Suppressor macrophage treated with lipopolysaccharide for 1 hour (primary cell): ENCODE measurements at places on chromosomes 11 and 22.

- DNase-seq: no peak
Measured at GRCh38 chr11:60241786-60242185, 1.2 kb downstream of the MS4A4E start.

DNA sequence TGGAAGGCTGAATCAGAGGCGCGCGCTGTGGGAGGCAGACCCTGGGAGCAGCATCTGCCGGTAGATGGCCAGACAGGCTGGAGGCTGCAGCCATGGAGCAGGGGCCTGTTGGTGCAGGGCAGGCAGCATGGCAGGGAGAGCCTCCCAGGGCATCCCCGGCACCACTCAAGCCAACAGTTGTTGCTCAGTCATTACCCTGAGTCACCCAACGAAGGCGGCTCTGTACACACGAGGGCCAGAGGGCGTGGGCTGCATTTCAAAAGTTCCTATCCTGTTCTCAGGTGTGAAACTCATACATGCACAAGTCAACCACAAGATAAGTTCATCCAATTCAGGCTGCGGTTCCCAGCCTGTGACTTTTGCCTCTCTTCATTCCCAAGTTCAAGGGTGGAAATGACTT, 2.6 kb downstream of the ANO1 start:
- no peak for DNase-seq

DNA sequence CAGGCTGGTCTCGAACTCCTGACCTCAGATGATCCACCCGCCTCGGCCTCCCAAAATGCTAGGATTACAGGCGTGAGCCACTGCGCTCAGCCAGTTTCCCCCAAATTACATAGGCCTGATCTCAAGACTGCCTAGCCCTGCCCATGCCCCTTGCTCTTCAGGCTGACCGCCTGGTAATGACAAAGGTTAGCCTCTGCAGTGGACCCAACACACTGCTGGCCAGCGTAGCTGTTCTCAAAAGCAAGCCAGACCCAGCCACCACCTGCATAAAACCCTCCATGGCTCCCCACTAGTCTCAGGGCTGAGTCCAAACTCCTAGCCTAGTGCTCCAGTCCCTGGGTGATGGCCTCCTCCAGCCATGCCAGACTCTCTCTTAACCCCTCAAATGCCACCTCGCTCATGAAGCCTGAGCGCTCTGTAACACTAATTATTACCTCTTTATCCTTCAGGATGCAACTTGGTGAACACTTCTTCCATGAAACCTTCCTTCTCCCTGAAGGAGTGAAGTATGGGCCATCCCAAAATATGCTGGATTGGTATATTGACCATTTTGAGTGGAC, 836 bp upstream of the RSPH14 start:
- DNase-seq: no peak

DNA sequence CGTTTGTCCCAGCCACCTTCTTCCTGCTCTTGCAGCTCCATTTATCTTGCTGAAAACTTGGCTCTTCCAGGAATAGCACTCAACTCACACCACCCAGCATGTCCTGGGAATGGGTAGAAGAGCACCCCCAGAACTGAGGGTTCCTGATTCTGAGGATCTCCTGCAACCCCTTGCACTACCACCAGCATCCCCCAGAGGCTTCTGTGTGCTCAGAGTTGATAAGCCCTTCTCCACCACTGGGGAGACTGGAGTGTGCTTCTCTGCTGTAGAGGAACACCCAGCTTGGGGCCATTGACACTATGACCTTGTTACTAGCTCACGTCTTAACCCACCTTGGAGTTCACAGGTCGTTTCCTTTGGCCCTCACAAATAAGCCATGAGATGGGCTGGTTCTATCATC, 121.0 kb downstream of the GRIK4 start:
- DNase-seq: no peak

GRCh38 chr11:9092853-9093778, 1.7 kb upstream of the SCUBE2 start:
- peak; percentile 39 for DNase-seq

DNA sequence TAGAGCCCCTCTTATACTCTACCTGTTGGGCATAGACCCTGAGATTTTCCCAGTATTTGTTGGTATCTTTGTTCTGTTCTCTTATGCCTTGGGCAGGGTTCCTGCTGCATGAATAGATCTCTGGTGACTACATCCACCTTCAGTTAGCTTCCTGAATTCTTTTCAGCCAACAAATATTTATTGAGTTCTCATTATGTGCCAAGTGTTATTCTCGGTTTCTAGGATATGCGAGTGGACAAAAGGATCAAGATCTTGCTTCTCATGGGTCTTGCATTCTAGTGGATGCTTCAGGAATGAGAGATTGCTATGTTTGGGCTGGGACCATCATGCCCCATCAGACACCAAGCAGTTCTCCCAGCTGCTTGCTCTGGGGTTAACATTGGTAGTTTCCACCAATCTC, 340.0 kb downstream of the METTL15 start:
- no peak for DNase-seq

- DNase-seq: peak; percentile 41
Measured at GRCh38 chr11:13333456-13333957, 55.9 kb downstream of the BMAL1 start.

- DNase-seq: no peak
Measured at GRCh38 chr22:39178206-39179111, 26.0 kb upstream of the CBX7 start.

DNA sequence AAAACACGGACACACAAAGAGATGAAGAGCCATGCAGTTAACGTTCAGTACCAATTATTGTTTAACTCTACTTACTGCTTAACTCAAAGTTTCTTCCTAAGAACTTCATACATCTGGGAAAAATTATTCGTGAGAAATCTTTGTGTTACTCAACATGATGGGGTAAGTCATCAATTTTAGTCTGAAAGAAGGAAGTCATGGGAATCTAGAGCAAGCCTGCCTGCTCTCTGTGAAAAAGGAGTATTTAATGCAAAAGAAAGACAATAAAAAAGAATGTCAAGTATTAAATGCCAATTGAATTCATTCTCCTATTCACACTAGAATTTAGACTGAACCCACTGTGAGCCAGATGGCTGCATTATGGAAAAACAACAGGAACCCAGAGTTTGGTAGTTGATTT, 16.0 kb downstream of the TMEM123 start:
- DNase-seq: peak; percentile 91

DNA sequence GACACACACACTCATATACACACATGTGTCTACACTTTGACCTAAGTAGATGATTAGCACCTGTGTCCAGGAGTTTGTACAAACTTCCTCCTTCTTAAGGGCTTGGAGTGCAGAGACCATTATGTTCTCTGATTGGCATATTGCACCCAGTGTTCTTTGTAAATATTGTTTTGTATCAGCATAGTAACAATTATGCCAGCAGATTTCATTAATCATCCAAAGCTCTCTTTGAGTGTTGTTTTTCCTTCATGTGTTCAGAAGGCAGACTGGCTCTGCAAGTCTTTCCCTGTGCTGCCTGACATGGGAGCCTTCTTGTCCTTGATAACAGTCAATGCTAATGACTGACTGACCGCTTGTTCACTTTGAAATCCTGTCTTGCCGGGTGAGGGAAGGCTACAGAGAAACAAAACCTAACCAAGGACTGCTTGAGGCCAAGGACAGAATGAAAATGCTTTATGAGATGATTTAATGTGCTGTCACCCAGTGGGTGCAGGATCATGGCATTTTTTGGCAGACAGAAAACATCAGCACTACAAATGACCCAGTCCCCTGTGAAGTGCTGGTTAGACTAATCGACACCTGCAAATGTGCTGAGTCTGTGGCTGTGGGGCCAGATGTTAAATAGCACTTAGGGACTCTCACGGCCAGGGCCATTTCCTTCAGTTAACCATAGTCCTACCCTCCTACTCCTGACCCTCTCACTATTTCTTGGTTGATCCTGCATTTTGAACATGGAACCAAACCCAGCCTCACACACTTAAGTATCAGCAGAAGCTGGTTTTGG, 6.6 kb upstream of the BARX2 start:
- no peak for DNase-seq

DNA sequence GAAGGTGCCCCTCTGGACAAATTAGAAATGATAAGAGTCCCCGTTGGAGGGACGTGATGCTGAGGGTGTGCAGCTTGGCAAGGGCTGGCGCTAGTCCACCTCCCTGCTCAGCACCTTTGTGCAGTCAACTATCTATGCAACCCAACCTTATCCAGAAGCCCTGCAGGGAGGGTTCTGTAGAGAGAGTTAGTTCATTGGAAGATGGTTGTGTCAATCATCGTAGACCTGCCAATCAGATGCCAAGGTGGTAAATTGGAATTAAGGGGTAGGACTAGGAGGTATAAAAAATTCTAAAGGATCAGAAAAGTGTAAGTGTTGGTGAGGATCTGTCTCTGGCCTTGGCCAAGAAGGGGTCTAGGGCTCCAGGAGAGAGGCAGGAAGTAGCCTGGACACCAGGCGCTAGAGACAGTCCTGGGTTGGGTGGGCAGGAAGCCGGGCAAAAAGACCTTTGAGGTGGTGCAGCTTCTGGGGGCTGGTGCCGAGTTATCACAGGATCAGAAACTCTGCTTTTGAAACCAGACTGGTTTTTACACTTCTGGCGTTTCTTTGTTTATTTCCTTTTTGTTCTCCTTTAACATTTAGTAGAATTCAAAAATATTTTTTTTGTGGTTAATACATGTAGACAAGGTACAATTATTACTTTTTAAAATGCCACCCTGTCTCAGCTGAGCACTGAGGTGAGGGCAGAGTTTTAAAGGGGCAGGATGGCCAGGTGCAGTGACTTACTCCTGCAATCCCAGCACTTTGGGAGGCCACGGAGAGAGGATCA, 1.6 kb downstream of the C1QTNF6 start:
- DNase-seq: peak; percentile 67

DNA sequence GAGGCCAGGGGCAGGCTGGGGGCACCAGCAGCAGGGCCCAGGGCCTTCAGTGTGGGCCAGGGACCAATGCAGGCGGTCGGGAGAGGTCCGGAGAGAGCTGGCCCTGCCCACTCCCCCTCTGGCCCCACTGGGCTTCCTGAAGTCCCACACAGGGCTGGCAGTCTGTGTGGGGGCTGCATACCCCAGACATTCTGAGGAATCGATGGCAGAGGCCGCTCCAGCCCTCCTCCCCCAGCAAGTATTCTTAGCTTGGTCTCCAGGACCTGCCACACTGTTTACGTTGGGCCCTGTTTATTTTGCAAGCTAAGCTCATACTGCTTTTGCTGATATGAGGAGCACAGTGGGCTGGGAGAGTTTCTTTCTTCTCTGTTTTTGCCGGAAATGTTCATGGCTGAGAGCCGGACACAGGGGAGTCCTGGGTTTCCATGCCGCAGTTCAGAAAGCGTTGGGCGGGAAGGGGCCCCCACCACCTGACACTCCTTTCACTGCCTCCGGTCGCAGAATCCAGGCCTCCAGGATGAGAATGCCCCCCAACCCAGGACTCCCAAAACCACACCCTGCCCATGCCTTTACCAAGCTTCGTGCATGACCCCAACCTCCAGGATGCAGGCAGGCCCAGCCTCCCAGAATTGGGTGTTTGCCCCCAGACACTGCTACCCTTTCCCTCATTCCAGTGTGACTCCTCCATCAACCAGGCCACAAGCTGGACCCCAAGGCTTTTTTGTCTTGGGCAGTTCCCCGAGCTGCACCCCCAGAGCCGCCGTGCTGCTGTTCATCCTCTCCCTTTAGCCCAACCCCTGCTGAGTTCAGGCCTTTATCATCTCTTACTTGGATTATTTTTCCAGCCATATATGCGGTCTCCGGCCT, 81.8 kb upstream of the KCNQ1OT1 start:
- DNase-seq: no peak

DNA sequence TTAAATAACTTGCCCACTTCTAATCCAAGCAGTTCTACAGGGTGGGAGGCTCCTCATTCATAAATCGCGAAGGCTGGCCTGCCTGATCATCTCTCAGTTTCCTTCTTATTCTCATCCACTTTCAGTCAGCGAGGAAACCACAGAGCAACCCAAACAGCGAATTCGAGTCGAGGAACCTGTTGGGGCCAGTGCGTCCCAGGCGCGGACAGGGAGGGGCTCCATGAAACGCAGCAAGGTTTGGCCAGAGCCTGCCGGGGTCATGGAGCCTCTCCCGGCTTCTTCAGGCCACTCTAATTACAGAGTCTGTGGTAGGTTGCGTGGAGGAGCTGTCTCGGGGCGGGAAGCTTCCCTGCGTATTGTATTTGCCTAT, 741 bp upstream of the NAV2 start:
- DNase-seq: no peak

DNA sequence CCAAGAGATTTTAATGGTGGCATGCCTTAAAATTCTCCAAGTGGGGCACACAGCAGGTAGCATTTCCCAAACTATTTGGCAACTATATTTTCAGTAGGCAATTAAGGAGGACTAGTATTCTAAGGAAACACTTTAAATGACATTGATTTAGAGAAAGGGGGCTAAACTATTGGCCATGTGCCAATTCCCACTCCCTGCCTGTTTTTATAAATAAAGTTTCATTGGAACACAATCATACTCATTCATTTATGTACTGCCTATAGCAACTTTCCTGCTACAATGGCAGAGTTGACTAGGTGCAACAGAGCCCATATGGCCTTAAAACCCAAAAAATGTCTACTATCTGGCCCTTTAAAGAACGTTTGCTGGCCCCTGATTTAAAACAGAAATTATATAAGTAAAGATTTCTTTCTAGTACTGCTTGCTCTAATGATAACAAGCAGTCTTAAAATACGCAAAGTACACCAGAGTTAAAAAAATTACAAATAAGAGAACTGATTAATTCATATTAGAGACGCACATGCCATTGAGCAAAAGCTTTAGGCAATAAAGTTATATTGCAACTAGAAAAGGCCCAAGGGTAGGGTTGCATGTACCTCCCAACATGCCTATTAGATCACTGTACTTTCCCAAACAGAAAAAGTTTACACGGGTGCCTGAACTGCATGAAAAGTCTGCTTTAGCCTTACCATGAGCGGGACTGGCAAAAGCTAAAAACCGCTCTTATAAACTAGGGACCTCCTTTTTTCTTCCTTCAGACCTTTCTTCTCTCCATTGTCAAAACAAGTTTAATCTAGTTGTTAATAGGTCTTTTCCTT, 14.2 kb downstream of the E2F8 start:
- no peak for DNase-seq

- no peak for DNase-seq
Measured at GRCh38 chr11:12975195-12975594, 33.9 kb upstream of the RASSF10 start.

DNA sequence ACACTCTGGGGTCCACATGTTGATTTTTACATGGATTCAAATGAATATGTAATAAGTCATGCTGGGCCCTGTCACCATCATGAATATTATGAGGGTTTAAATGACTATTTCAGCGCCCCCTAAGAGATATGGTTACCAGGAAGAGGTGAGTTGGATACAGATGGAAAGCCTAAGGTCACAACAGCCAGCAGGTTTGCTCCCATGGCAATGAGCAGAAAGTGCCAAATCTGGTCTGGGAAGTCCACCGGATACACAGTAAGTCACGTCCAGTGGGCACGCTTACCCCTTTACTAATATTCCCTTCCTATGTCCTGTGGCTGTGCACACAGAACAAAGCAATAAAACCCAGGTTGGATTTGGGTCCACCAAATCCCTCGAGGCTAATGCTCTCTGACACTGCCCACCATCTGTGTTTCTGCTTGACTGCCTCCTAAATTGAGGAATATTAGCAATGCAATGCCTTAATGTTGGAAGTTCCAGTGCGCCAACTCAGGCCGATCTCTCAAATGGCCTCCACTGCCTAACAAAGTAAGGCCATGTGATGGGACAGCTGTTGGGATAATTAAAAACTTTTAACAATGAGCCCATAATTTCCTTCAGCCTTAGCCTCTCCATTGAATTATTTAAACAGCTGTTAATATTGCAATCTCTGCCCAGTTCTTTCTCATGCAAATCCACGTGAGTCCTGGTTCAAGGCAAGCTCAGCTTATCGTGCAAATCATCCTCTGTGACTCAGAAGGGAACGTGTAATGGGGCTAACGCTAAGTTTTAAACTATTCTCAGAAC, 97.6 kb downstream of the SLC1A2 start:
- no peak for DNase-seq
